Stimulated activated CD4-positive, alpha-beta T cell treated with anti-CD3 and anti-CD28 coated beads, TNF-alpha, amount 100 ng/mL, for 4 hours (primary cell): ENCODE measurements at places on chromosomes 2 and 18.

- no peak for DNase-seq
Observed at GRCh38 chr2:231018184-231018583, 19.1 kb upstream of the C2orf72 start.

DNA sequence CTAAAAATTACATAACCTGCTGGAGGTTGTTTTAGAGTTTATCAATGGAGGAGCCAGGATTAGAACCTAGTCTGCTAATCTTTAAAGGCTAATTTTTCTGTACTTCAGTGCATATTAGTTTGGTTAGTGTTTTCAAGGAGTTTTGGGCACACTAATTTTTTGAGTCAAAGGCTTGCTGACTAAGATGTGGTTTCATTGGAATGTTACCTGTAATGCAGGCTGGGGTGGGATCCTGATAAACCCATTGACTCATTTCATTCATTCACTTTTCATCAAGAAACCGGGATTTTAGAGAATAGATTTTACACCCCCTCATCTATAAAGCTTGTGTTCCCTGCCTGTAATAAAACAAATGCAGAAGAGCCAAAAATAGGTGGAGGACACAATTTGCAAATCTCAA, 91.9 kb upstream of the IL1R2 start:
- no peak for DNase-seq

GRCh38 chr2:128502200-128502599, 183.5 kb upstream of the HS6ST1 start:
- DNase-seq: no peak

GRCh38 chr2:10467401-10467800, 19.3 kb upstream of the ODC1 start:
- DNase-seq: no peak

- DNase-seq: no peak
Observed at GRCh38 chr18:6488956-6489355, 74.2 kb upstream of the L3MBTL4 start.

- no peak for DNase-seq
Observed at GRCh38 chr18:59517446-59518165, 158.5 kb upstream of the LMAN1 start.

GRCh38 chr2:2230433-2230817, 100.7 kb downstream of the MYT1L start:
- no peak for DNase-seq

GRCh38 chr18:22370414-22370813, 47.3 kb downstream of the CTAGE1 start:
- no peak for DNase-seq

DNA sequence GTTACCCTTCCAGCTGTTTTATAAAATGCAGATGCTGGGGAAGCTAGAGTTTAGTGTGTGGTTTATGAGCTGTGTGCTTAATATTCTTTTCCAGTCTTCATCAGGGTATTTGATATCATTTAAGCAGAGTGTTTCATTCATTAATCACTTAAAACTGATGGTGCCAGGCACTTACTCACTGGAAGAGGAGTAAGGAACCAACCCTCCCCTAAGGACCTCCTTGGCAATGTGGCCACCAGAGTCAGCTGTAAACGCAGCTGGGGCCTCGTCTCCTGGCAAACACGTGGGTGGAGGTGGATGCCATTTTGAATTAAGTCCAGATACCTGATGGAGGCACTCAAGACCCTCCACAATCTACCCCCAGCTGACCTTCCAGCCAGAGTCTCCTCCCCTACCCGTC, 331.6 kb downstream of the CLIP4 start:
- no peak for DNase-seq

- no peak for DNase-seq
Observed at GRCh38 chr2:158603986-158604385, 147.2 kb downstream of the PKP4 start.
